Testis (tissue), 5 donors: ENCODE measurements at places on chromosomes 12 and 14.

GRCh38 chr12:3034067-3034750, 43.0 kb upstream of the TSPAN9 start:
- peak; percentile 81 for DNase-seq

GRCh38 chr12:93524386-93525133, 47.9 kb upstream of the SOCS2 start:
- no peak for DNase-seq

GRCh38 chr14:51004801-51005526, 60.7 kb upstream of the PYGL start:
- DNase-seq: no peak

- no peak for DNase-seq
Observed at GRCh38 chr12:57479376-57480115, at the start of gene ARHGAP9. Gene ARHGAP9 (minus strand): TSS chr12:57479866. CDS start chr12:57479406, 460 bp downstream.

GRCh38 chr12:109443794-109444193, 33.3 kb downstream of the KCTD10 start:
- DNase-seq: no peak

DNA sequence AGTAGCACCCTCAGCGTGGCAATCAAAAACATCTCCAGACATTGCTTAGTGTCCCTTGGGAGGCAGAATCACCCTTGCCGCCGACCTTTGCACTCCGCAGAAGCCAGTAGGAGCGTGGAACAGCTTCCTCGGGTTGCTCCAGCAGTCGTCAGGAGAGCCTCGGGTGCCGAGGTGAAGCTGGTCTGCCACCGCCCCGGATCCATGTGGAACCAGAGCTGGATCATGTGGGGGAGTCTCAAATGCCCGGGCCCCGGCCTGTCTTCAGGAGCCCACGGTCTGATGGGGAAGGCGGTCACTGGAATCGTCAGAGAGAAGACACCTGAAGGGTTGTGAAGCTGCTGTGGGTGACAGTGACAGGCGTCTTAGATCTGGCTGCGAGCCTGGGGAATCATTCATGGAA, 14.3 kb downstream of the MVK start:
- no peak for DNase-seq

- DNase-seq: no peak
Observed at GRCh38 chr14:90609376-90609775, 206.9 kb downstream of the TTC7B start.

DNA sequence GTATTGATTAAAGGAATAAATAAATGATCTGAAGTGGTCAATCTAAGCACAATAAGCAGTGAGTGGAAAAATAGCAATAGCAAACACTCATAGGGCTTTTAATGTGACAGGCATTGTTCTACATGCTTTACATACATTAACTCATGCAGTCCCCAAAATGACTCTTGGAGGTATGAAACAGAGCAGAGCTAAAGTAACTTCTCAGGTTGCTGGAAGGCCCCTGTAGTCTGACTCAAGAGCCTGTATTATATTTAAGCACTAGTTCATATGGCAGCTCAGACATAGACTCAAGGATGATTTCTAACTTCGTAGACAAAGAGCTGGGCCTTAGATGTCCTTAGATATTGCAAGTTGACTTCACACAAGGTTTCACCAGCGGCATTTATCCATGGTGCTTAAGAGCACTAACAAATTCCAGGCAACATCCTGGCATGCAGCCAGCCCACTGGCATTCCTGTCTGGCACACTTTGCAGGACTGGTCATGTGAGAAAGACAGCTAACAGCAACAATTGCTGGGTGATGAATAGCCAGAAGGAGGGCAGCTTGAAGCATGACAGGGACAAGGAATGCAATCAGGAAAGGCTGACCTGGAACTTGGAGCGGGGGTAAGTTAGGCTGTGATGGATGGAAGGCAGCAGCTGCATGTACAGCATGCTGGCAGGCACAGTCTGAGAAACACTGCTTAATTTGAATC, 22.9 kb upstream of the KTN1 start:
- DNase-seq: peak; percentile 88

GRCh38 chr14:95056476-95056875, 100.9 kb downstream of the DICER1 start:
- no peak for DNase-seq

DNA sequence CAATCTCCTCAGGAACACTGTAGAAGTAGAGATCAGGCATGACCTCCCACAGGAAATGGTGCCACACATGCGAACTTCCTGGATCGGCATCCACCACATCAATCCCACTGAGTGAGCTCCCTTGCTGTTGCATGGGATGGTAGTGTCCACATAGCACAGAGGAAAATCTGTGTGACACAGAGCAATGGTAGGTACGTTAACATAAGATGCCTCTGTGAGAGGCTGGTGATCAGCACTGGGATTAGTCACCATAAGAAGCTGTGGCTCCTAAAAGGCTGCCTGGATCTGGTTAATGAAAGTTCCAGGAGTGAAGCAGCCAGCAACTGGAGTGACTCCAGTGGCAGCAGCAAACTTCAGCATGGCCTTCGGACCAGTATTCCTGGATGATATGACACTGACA, 21.8 kb downstream of the WDHD1 start:
- DNase-seq: no peak

DNA sequence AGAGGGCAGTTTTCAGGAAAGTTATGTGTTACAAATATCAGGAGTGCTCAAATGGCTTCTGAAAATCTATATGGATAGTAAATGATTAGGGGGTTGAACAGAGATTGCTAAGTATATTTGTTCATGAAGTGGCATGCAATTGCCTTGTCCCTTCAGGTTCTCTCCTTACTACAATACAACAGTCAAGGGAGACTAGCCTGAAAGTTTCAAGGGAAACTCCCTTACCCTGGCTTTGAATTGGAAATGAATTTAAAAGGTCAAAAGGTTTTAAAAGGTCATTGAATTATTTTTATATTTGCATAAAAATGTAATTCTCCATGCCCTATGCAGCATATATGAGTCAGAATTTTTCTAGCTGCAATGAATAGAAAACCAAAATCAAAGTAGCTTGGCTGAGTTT, 253.1 kb upstream of the SYT1 start:
- DNase-seq: no peak

- no peak for DNase-seq
Observed at GRCh38 chr12:121618659-121619233, 7.6 kb upstream of the ORAI1 start.

- peak; percentile 49 for DNase-seq
Observed at GRCh38 chr14:90785471-90785870, 30.8 kb downstream of the TTC7B start.

GRCh38 chr12:108629824-108630476, 3.7 kb downstream of the SELPLG start:
- no peak for DNase-seq

DNA sequence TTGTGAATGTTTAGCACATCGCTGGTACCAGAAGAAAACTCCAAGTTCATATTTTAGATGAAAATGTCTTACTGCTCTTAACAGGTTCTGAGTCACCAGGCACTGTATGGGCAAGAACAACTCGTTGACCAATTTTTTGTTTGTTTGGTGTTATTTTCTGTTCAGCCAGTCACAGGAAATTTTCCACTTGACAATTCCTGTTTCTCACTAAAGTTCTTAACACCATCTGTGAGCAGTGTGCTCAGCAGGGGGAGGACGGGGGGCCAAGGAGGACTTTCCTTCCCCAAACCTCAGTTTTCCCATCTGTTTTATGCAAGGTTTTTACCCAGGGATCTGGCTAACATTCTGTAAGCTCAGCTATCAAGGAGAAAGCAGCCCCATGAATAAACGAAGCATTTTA, 3.0 kb downstream of the NUAK1 start:
- no peak for DNase-seq

DNA sequence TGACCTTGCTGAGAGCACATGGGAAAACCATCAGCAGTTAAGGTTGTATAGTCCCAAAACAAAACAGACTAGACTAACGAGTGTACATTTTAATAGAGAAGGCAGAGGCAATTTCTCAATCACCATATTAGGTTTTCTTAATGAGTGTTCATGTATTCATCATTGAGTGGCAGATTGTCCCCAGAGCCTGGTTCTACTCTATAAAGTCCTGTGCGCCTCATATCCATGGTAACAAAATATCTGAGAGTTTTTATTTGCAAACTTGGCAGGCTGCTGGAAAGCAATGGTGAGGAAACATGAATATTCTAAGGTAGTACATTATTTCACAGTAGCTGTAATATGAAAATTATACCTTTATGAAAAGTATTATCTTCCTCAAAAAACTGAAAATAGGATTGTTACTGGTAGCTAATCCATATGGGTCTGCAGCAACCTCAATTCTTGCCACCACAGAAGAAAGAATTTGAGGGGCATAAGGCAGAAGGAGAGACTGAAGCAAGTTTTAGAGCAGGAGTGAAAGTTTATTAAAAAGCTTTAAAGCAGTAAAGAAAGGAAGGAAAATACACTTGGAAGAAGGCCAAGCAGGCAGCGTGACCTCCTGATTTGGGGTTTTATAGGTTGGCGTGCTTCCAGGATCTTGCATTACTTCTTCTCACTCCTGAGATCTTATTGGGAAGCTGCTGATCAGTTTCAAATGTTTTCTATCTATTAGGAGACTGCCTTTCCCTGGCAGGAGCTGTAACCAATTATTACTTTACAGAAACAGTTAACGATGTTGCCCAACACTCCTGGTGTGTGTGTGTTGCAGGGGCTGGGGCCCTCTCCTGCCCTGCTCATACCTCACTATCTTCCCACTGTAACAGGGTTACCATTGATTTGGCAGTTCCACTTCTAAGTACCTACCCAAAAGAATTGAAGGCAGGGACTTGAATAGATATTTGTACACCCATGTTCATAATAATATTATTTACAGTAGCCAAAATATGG, 154.0 kb upstream of the NUDT4 start:
- DNase-seq: no peak

- DNase-seq: no peak
Observed at GRCh38 chr12:88577537-88577936, 2.7 kb downstream of the KITLG start.

- no peak for DNase-seq
Observed at GRCh38 chr14:95677179-95677835, 8.9 kb upstream of the TCL1B start.

- DNase-seq: no peak
Observed at GRCh38 chr12:1533205-1533601, 61.2 kb downstream of the FBXL14 start.

GRCh38 chr14:28502517-28502916, 264.1 kb upstream of the FOXG1 start:
- DNase-seq: no peak

DNA sequence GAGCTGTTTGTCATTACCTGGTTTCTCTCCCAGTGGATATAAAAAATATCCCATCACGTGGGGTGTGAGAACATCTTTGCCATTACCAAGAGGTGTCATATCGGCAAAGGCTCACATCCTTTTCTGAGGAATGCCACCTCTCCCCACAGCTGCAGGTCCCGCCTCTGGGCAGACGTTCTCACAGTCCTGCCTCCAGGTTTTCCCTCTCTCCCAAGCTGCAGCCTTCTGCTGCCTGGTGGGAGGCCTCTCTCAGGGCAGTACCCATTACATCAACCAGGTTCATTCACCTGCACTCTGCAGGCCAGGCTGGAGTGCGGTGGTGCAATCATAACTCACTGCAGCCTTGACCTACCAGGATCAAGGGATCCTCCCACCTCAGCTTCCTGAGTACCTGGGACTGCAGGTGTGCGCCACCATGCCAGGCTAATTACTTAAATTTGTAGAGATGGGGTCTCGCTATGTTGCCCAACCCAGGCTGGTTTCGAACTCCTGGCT, 15.0 kb upstream of the TMEM119 start:
- DNase-seq: no peak

GRCh38 chr12:3202734-3203446, 125.7 kb downstream of the TSPAN9 start:
- peak; percentile 72 for DNase-seq

DNA sequence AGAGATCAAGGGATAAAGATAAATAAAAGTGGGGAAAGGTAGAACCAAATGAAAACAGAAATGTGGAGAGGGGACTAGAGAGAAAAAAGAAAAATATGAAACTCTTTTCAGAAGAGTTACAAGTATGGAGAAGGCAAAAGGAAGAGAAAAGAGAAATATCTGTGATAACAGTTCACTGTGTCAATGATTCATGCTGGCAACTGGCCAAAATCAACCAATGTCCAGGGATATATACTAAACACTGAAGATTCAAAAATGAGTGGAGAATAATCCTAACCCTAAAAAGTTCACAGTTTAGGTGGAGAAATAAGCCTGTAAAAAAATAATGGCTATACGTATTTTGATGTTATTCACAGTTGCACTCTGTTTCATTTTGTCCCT, 372.3 kb upstream of the KITLG start:
- DNase-seq: no peak

GRCh38 chr12:130200445-130200844, 38.2 kb downstream of the FZD10 start:
- no peak for DNase-seq

- no peak for DNase-seq
Observed at GRCh38 chr14:85085981-85086380, 444.0 kb upstream of the FLRT2 start.

GRCh38 chr12:127903146-127903545, 363.8 kb upstream of the TMEM132C start:
- DNase-seq: no peak

DNA sequence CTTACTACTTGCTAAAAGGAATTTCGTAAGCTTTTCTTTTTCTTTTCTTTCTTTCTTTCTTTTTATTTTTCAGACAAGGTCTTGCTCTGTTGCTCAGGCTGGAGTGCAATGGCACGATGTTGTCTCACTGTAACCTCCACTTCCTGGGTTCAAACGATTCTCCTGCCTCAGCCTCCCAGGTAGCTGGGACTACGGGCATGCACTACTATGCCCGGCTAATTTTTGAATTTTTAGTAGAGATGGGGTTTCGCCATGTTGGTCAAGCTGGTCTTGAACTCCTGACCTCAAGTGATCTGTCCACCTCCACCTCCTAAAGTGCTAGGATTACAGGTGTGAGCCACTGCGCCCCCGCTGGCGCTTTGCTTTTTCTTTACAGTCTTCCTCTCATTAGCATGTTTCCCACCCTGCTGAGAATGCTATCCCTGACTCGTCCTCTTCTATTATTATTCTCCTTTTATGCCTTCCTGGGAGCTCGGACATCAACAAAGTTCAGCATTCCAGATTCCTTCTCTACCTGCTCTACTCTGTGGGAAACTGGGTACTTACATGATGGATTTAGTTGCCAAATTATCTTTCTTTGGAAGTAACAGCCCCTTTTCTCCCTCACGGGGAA, 3.1 kb downstream of the MTHFD1 start:
- DNase-seq: no peak

- no peak for DNase-seq
Observed at GRCh38 chr12:38144601-38145436, 171.8 kb upstream of the ALG10B start.

GRCh38 chr12:754473-754820, 2.1 kb downstream of the WNK1 start:
- DNase-seq: peak; percentile 23

GRCh38 chr12:93149229-93149628, 220.1 kb upstream of the EEA1 start:
- DNase-seq: no peak
